ENCODE measurements at places on chromosomes 1 and 21.

DNA sequence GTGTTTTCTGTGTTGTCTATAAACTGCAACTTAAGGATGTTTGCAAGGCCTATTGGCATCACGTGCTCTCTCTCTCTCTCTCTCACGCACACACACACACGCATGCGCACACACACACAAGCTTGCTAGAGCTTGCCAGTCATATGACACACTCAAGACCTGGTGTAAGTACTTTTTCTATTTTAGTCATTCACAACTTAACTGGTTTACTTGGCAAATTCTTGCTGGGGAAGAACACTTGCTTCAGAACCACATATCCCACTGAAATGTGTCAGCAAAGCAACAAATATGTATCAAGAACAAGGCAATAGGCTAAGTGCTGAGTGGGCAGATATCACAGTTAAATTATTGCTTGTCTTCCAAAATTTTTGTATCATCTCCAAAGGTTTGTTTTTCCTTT, 107.8 kb downstream of the DISC1 start:
- no peak for DNase-seq

- DNase-seq, result no peak
Observed at GRCh38 chr1:207316141-207316540, 5.3 kb upstream of the CD55 start.

DNA sequence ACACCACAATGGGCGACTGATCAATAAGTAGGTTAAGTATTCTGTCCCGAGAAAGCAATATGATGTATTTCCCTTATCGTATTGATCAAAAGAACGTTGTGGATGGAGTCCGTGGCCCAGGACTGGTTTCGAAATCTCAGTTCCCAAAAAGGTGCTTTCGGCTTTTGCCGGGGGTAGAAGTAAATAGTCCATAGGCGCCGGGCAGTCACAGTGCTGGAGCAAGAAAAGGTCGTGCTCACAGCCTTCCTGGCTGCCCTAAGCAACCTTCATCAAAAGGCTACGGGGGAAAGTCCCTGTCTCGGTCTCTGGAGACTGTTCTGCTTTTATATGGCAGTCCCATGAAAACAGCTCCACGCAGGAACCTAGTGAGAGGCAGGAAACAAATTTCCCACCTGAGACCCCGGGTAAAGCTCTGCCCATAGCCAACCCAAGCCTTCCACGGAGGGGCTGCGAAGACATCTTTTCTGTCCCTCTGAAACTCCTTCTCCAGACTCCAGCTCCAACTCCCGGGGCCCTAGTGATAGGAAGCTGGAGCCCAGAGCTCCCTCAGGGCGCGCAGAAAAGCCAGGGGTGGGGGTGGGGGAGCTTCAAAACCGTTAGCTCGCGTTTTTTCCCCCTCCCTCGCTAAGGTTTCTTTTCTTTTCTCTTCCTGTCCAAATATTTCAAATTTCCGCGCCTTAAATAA, 7.0 kb downstream of the CDKN2C start:
- peak; percentile 8 for DNase-seq

- DNase-seq, result no peak
Observed at GRCh38 chr1:54237586-54237985, 37.6 kb downstream of the MRPL37 start.

DNA sequence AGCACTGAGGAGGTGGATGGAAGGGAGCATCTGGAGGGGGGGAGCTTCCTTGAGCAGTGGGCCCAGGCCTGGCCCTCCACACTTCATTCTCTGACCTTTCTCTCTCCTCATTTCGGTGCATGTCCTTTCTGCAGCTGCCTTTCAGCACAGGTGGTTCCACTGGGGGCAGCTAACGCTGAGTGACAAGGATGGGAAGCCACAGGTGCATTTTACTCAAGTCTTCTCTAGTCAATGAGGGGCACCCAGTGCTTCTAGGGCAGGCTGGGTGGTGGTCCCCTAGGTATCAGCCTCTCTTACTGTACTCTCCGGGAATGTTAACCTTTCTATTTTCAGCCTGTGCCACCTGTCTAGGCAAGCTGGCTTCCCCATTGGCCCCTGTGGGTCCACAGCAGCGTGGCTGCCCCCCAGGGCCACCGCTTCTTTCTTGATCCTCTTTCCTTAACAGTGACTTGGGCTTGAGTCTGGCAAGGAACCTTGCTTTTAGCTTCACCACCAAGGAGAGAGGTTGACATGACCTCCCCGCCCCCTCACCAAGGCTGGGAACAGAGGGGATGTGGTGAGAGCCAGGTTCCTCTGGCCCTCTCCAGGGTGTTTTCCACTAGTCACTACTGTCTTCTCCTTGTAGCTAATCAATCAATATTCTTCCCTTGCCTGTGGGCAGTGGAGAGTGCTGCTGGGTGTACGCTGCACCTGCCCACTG, 43.2 kb downstream of the YARS1 start:
- no peak for DNase-seq
